CD8-positive, alpha-beta memory T cell (primary cell): ENCODE measurements at places on chromosomes 2 and 18.

GRCh38 chr18:21760321-21760720 lies 19.7 kb downstream of the MIB1 start:
- no peak for DNase-seq

DNA sequence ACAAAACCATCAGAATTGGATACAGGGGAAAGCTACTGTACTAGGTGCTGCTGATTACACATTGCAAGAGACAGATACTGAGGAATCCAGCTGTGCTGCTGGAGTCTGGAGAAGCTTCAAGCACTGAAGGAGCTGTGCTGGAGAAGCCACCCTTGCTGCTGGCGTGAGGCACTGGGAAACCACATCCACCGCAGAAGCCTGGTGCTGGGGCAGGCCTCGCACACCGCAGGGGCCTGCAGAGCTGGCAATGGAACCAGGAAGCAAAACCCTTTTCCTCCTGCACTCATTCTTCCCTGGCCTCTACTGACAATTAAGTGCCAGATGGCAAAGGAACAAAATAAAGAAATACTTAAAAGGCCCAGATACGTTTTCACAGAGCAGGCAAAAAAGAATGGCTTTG lies 94.4 kb upstream of the MSH6 start:
- DNase-seq: no peak

- no peak for DNase-seq
These were observed 609.5 kb upstream of the SLC8A1 start for GRCh38 chr2:41061356-41061755.

DNA sequence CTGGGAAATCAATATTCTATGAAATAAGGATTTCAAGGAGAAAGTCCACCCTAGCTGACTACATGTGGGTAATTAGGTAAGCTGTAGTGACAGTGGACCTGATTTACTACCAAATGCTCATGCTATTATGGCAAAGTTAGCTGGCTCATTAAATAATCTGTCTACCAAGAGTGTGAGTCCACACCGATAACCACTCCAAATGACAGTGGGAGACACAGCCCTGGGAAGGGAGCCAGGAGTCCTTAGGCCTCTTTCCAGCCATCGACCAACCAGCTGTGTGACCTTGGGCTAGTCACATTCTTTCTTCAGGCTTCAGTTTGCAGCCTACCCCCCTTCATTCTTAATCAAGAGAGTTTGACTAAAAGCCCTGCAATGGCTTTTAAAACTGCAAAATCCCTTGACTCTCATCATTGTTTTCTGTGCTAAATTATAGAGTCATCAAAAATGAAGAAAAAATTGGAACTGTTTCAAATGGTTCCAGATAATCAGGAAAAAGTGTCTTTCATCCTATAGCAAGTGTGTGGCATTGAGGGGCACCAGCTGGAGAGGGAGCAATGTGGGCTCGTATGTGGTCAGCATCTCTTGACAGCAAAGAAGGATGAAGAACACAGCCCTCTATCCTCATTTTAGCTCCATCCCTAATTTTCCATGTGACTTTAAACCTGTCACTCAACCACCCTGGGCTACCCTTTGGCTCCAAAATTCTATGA lies 45.6 kb upstream of the SLC14A2 start:
- DNase-seq: no peak

GRCh38 chr2:217802876-217803652 lies 199.7 kb downstream of the TNS1 start:
- no peak for DNase-seq

DNA sequence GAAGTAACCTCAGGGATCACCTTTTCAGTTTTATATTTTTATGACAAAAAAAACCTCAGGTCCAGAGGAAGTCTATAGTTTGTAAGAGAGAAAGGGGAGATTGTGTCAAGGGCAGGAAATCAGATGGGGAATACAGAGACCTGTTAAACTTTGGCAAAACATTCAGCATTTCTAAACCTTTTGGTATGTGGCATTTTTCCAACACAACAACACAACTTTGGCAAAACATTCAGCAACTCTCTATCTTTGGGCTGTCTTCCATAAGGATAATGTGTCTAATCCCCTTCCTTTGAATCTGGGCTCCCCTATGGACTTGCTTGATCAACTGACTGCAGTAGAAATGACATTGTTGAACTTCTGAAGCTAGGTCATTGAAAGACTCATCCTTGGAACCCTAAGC lies 220.6 kb upstream of the CCDC68 start:
- no peak for DNase-seq

GRCh38 chr18:58785171-58785805 lies 79.4 kb upstream of the ZNF532 start:
- no peak for DNase-seq

- DNase-seq: no peak
These were observed 51.9 kb upstream of the RMDN2 start for GRCh38 chr2:37873229-37873628.

GRCh38 chr2:190197143-190197720 lies 122.4 kb downstream of the HIBCH start:
- DNase-seq: no peak
